Stimulated activated naive CD4-positive, alpha-beta T cell treated with Interleukin-2 at 50 U/mL for 16 hours (primary cell): ENCODE measurements at places on chromosomes 16 and 17.

GRCh38 chr16:11638140-11638539, 30.1 kb upstream of the SNN start:
- no peak for DNase-seq

DNA sequence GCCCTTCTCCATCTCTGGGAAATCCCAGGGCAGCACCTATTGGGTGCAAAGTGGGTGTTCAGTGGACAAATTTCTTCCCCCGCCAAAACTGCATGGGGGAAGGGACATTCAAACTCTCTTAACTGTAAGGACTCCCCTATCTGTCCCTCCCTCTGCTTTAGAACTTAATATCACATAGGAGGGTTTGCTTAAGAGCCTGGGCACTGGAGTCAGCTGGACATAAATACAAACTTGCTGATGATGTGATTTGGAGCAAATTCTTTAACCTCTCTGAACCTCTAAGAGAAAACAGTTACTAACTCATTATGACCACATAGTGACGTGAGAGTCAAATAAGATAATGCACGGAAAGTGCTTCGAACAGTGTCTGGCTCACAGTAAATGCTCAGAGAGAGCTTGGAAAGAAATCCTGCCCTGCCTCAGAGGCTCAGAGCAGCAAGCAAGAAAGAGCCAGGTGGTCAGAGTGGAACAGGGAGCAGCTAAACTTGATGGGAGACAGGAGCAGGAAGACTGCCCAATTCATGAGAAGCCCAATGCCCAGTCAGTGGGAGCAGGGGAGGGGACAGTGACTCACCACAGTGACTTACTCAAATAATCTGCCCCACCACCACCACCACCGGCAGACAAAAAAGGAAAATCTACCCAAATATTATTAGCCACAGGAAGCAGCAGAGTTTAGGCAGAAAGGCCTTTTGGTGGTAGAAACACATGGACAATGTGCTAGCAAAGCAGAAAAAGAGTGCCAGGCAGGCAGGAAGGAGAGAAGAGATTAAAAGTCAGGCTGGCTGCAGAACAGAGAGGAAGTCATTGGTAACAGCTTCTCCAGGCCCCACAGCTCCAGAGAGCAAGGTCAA, 23.9 kb upstream of the CCL1 start:
- no peak for DNase-seq

DNA sequence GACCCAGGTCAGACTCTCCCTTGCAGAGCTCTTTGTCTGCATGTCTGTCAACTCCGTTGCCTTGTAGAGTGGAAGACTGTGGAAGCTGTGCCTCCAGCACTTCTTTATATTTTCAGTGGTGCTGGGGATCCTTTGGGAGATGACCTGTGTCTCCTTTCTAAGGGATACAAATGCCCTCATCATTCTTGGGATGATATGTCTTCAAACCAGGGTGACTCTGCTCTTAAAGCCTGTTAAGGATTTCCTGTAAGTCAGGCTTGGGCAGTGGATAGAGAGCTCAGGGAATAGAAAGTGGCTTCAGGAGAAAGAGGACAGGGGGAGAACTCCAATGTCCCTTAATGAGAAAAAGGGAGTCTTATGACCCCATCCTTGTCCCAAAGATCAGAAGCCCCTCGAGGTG, 1.5 kb downstream of the HOXB3 start:
- DNase-seq, result no peak

DNA sequence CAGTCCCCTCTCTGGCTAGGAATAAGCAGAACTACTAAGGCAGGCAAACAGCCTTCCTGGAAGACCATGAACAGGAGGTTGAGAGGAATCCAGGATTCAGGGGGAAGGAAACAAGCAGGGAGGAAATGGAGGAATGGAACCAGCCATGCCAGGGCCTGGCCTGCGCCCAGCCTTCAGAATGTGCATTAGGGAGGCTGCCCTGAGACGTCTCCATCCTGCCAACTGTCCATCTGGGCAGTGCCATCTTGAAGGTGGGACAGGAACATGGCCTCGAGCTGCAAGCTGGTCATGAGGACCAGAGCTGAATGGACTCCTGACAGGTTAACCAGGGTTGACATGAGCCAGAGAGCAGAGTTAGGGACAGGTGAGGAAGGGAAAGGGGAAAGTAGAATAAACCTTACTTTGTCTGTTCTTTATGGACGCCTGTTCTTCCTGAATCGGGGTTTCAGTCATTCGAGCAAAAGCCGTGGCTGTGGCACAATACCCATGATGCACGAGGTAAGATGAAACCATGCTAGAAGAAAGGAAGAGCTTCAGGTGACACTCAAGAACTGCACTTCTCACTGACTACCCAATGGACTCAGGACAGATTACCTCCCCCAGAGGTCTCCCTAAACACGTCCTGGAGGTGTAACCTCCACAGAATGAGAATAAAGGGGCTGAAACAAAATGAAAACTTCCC, 12.1 kb upstream of the GFOD2 start:
- no peak for DNase-seq

- DNase-seq, result no peak
These were observed 66.0 kb downstream of the SNX20 start for GRCh38 chr16:50614955-50615724.

GRCh38 chr16:74169066-74169465, 127.5 kb upstream of the PSMD7 start:
- DNase-seq, result no peak

GRCh38 chr17:6072157-6072556, 2.0 kb downstream of the WSCD1 start:
- DNase-seq, result no peak
